ENCODE measurements at places on chromosomes 6 and 20.

DNA sequence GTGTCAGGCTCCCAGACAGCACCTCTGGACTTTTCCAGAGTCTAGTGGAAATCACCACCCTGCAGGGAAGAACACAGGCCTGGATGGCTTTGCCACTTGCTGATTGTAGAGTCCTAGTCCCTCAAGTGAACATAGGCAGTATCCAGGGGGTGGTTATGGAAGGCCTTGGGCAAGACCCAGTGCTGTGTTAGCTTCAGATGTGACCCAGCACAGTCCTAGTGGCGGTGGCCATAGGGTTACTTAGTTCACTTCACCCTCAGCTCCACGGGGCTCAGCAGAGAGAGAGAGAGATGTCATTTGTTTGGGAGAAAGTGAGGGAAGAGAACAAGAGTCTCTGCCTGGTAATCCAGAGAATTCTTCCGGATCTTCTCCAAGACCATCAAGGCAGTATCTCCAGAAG lies 37.3 kb downstream of the RNF146 start:
- no peak for DNase-seq

- DNase-seq = no peak
Measured at GRCh38 chr20:4794846-4795245, 73.1 kb downstream of the PRND start.

- no peak for DNase-seq
Measured at GRCh38 chr6:40914005-40914404, 125.0 kb downstream of the UNC5CL start.

- no peak for DNase-seq
Measured at GRCh38 chr6:7562769-7563168, 21.3 kb downstream of the DSP start.

GRCh38 chr6:33584700-33585402 lies 4.8 kb upstream of the BAK1 start:
- no peak for DNase-seq

GRCh38 chr20:9059931-9060330 lies 9.0 kb upstream of the PLCB4 start:
- no peak for DNase-seq

DNA sequence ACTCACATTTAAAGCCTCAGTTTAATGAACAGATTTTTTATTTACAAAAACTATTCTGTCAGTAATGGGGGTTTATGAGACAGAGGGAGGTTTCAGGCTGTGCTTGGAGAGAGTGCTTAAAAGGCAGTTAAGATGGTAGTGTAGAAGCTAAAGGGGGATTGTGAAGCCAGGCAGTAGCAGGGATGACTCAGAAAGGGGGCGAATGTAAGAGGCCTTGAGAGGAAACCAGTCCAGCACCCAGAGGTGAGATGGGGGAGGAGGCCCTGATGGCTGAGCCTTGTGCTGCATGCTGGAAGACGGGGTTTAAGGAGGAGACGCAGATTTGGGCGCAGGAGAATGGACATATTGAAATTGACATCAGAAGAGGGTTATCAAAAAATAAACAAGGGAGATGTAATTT lies 6.6 kb upstream of the SERPINB9 start:
- DNase-seq = no peak

GRCh38 chr6:135522965-135523692 lies 25.6 kb upstream of the AHI1 start:
- no peak for DNase-seq

- DNase-seq = no peak
Measured at GRCh38 chr20:7585126-7585679, 355.1 kb downstream of the HAO1 start.

DNA sequence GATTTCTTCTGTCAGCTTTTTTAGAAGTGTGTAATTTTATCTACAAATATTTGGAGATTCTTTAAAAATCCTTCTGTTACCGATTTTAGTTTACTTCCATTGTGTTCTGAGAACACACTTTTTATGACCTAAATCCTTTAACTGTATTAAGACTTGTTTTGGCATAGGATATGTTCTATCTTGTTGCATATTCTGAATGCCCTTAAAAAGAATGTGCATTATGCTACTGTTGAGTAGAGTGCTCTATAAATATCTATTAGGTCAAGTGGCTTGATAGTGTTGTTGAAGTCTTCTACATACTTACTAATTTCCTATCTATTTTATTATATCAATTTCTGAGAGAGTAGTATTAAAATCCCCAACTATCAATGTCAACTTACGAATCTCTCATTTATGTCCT lies 502.2 kb downstream of the MAFB start:
- DNase-seq = no peak

Measured in urothelium cell line (cell line).